ENCODE measurements at places on chromosomes 6 and 20.

DNA sequence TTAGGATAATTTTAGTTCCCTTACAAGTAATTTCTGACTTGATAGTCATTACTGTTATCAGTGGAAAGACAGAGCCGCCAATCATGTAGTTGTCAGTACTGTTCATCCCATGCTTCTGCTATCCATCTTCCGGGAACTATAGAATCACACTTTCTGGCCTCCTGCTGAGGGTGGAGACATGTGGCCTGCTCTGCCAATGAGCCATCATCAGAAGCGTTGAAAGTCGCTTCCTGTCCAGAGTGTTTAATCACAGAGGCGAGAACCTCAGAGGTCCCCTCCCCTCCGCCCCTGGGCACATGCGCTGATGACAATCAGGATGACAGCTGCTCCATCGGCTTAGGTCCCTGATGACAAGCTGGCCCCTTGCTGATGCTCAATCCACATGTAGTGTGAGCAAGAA, 3.0 kb downstream of the DDO start:
- no peak for DNase-seq

DNA sequence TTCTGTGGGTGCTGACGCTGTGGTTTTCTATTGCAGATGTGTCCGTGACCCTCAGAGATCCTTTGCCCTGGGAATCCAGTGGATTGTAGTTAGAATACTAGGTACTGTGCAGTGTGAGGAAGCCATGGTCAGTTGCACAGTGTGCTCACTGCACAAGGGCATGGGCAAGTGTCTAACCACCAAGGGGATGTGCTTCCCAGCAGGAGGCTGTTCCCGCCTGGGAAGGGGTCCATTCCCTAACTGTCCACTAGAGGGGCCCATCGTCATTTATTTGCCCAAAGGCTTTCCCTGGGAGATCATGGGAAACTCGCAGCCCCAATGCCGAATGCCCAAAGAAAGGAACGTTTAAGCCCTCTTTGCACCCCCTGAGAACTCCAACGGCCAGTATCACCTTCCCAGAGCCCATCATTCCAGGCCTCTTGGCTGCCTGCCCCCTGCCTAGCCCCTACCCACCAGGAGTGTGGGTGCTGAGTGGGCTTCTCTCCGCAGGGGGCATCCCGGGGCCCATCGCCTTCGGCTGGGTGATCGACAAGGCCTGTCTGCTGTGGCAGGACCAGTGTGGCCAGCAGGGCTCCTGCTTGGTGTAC, 26.2 kb downstream of the SLCO4A1 start:
- DNase-seq, result peak; percentile 35

DNA sequence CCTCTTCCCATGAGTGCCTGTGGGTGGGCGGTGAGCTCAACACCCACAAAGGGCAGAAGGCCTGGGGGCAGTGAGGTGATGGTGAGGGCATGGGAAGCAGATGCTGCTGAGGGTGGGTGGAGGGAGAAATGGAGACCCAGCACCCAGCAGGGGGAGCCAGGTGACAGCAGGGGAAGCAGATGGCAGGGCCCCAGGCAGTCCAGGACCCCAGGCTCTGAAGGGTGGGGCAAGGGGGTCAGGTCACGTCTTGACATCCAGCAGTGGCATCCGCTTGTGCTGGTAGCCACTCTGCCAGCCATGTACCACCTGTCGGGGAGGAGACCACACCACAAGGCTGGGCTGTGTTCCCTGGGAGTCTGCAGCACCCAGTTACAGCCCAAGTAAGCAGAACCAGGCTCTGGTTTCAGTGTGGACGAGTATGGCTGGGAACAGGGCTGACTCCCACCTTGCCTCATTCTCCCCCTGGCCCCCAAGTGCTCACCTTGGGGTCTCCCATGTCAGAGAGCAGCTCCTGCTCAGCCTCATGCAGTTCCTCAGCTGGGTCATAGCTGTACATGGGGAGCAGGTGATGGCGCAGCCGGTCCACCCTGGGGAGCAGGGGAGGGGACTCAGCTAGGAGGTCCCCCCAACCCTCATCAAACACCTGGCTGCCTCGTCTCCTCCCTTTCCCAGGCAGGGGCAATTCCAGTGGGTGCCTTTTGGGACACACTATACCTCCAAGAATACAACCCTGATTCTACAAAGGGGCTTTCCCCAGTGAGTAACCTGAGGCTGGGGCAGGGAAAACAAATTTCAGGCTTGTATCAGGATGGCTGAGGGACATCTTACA, 2.0 kb downstream of the SMIM29 start:
- peak; percentile 19 for DNase-seq

DNA sequence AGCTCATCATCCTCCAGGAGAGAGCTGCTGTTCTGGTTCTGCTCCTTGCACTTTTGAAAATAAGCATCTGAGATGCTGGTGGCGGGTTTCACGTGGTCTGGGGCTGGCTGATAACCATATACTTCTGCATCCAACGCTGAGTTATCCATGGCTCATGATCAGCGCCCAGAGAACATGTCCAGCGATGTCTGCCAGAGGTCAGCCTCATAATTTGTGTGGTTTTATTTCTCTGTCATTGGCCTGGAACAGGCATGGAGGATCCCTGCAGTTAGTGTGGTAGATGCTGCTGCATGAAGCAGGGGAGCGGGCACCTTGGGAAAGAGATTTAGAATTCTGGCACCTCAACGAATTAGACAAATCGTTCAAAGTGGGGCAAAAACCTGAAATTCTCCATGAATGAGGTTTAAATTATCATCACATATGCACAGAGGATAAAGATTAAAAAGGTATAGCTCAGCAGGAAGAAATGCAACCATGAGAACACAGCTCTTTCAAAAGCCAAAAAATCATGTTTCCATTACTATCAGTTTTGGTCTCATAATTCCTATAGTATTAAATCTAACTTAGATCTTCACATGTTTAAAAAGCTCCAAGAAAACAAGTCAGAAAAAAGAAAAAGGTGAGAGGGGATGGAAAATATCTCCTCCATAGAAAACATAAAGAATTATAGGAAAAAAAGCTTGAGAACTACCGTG, 157.2 kb downstream of the SOD2 start:
- DNase-seq, result no peak

- no peak for DNase-seq
Measured at GRCh38 chr20:51871943-51872342, 69.6 kb upstream of the SALL4 start.

DNA sequence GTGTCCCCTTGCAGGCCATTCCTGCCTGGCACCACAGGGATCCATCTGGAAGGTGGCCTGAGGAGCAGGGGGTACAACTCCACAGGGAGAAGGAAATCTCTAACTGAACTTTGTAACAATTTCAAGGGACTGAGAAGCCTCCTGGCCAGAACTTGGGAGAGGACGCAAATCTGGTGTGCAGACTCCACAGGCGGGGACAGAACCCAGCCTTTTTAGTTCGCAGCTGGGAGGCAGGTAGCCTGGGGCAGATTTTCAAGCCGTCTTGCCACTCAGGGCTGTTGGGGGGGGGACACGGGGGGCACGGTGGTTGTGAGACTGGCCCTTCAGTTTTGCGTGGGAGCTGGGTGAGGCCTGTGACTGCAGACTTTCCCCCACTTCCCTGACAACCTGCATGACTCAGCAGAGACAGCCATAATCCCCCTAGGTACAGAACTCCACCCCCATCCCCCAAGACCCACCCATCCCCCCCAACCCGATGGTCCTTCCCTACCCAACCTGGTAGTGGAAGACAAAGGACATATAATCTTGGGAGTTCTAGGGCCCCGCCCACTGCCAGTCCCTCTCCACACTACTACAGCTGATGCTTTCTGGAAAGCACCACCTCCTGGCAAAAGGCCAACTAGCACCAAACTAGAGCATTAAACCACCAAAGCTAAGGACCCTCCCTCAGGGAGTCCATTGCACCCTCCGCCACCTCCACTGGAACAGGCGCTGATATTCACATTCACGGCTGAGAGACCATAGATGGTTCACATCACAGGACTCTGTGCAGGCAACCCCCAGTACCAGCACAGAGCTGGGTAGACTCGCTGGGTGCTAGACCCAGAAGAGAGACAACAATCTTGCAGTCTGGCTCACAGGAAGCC, 3.0 kb upstream of the HUS1B start:
- no peak for DNase-seq

- no peak for DNase-seq
Measured at GRCh38 chr6:128508588-128509296, 11.7 kb downstream of the PTPRK start.

DNA sequence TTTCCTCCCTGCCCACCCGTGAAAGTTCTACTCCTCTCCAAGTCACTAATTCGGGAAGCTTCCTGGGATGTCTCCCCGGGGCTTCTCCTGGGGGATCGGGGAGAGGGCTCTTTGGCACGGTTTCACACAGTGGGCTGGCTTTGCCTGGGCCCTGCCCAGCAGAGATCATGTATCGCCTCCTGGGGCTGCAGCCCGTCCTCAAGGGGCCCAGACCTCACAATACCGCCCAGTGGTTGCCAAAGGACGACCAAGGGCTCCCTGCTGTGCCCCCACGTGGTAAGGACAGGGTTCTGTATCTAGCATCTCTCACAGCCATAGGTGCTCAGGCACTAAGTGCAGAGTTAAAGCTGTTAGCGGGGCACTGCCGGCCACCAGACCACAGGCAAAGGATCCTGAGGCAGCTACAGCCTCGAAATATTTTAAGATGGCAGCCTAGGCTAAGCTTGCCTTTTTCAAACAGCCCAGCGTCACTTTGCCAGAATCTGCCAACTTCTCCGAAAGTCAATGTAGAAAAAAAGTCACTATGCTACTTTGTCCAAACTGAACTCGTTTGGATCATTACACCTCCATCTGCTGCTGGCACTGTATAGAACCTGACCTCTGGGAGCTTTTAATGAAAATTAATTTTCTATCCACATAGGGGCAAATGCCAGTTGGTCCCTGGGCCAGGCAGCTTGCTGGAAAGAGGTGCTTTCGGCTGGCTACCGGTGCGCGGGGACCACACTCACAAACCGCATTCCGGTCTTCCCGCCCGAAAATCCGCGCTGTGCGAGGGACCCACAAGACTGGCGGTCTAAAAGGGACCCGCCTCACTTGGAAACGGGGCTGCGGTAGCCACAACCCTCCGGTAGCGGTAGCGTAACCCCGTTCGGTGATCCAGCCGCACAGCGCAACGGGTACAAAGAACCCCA, 1.3 kb upstream of the NNAT start:
- DNase-seq, result no peak

DNA sequence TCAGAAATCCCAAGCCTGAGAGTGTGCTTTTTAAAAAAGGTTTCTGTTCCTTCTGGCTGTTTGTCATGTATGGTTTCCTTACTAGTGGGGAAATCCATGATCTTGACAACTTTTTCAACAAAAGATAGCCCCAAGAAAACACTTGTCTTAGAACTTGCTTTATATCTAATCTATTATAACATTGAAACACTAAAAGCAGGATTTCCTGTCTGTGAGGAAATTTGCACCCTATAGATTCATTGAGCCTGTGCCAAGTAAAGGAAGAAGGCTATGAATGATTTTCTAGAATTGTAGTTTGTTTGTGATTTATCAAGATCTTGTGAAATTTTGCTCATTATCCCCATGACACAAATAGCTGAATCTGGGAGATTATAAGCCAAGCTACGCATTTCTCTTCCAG, 238.6 kb upstream of the RIN2 start:
- no peak for DNase-seq

GRCh38 chr6:84037425-84038089, 4.0 kb downstream of the MRAP2 start:
- no peak for DNase-seq

- DNase-seq, result no peak
Measured at GRCh38 chr6:151409260-151409659, 17.9 kb upstream of the ZBTB2 start.

DNA sequence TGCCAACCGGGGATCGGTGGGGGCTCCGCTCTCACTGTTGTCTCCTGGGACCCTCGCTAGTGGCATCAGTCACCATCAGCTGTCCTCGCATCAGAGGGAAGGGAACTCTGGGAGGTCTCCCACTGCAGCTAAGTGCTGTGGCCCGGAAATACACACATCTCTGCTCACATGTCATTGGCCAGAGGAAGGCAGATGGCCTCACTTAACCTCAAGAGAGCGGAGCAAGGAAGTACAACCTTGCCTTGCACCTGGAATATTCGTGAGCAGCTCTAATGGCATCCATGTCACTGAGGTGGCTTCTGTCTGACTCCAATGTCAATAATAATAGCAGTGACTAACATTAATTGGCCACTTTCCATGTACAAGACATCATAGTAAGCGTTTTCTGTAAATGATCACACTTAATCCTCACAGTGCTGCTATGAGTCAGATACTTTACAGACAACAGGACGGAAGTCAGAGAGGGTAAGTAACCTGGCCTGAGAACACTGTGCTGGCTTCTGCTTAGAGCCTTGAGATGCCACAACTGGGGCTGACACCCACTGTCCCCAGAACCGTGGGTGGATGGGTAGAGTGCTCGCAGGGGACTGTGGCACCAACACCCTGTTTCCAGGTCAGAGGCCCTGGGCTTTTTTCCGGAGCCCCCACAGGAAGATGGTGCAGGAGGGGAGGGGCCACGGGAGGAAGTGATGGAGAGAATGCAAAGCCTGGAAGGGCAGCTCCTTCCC, 6.0 kb downstream of the LHFPL5 start:
- no peak for DNase-seq

DNA sequence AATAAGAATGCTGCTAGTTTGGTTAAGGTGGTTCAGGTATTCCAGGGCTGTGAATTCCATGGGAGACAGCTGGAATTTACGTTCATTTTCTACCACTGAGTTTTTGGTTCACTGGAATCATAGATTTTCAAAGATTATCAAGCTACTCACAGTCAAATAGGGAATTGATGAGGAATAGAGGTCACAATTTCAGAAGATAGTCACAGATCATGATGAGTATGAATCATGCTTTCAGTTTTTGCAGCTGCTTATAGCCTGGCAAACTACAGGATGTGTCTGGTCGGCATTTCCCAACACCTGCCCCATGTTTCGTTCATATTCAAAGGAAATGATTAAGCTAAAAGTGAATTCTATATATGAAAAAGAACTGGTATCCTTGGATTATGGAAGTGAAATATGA, 58.7 kb downstream of the BCKDHB start:
- no peak for DNase-seq

DNA sequence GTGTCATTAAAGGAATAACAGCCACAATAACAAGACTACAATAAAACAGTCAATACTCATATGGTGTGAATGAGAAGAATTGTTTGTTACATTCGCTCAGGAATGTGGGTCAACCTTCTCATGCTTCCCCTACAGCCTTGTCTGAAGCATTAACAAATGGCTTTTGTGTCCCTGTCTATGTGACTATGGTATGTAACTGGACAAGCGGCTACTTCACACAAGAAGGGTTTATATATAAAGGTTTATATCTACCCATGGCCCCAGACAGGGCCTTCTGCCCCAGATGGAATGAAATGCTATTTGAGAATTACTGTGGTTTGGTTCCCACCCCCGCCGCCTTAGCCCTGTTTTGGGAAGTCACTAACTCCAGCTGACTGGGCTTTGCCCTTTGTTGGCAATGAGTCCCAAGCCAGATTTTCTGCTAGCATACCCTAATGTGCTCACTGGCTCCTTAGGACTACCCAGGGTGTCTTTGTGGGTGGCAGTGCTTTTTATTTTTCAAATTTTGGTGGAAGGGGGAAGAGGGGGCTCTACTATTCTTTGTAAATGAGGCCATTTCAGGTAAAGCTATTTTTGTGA, 39.4 kb downstream of the TFAP2A start:
- DNase-seq, result no peak
